ENCODE measurements at places on chromosomes 1 and 21.

DNA sequence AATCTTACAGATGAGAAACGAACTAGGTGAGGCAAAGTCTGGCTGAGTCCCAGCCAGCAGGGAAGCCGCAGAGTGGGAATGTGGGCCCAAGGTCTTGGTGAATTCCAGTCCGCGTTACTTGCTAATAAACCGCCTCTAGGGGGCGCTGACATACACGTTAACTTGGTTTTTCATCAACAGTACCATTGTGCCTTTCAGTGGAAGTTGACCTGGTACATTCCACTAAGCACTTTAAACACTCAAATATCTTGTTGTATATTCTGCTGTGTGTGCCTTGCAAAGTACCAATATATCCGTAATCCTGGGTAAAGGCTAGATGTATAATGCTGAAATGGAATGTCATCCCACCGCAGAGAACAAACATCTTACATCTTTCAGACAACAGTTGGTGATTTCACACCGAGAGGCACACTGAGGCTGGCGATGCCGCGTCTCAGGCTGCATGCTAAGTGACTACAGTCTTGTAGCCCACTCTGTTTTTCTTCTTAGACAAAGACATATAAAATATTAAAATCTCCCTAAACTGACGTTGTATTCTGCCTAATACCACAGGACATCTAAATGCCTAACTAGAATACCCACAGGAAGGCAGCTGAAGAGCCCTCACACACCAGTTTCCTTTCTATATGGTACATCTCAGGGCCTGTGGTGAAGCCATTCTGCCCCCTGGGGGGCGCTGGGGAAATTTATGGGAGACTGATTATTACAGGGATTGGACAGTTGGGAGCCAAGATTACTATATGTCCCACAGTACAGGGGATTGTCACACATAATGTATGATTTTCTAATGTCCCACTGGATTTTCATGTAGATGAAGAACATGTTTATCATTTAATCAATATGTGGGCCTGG lies 49.2 kb upstream of the C1orf198 start:
- DNase-seq, result peak; percentile 46

- no peak for DNase-seq
Observed at GRCh38 chr1:3905953-3906671, 6.0 kb upstream of the C1orf174 start.

- DNase-seq, result no peak
Observed at GRCh38 chr1:225435487-225435886, 7.6 kb upstream of the LBR start.

- DNase-seq, result no peak
Observed at GRCh38 chr1:186420923-186421322, 40.0 kb downstream of the PDC start.

DNA sequence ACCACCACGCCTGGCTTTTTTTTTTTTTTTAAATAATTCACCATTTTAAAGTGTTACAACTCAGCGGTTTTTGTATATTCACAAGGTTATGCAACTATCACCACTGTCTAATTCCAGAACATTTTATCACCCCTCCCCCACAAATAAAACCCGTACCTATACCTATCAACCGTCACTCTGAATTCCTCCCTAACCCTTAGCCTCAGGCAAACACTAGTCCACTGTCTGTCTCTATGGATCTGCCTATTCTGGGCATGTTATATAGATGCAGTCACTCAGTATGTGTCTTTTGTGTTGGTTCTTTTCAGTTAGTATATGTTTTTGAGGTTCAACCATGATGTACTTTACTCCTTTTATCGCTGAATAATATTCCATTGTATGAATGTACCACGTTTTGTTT lies 19.3 kb upstream of the GRHL3 start:
- DNase-seq, result no peak

DNA sequence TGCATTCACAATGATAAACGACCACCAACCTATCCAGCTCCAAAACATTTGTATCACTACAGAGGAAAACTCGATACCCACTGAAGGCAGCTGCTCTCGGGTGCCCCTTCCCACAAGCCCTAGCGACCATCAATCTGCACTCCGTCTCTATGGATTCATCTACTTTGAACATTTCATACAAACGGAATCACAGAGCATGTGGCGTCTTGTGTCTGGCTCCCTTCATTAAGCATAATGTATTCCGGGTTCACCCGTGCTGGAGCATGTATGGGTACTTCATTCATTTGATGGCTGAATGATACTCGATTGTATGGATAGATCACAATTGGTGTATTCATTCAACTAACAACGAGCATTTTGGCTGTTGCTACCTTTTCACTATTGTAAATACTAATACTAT lies 340.2 kb downstream of the SMYD3 start:
- DNase-seq, result no peak

All from HFFc6 (cell line).